ENCODE measurements at places on chromosomes 11 and 22.

- DNase-seq, result no peak
These were observed at the start of gene BDNF for GRCh38 chr11:27700351-27701301. Gene BDNF (minus strand): TSS chr11:27700455. CDS start chr11:27658564, 41,891 bp downstream.

DNA sequence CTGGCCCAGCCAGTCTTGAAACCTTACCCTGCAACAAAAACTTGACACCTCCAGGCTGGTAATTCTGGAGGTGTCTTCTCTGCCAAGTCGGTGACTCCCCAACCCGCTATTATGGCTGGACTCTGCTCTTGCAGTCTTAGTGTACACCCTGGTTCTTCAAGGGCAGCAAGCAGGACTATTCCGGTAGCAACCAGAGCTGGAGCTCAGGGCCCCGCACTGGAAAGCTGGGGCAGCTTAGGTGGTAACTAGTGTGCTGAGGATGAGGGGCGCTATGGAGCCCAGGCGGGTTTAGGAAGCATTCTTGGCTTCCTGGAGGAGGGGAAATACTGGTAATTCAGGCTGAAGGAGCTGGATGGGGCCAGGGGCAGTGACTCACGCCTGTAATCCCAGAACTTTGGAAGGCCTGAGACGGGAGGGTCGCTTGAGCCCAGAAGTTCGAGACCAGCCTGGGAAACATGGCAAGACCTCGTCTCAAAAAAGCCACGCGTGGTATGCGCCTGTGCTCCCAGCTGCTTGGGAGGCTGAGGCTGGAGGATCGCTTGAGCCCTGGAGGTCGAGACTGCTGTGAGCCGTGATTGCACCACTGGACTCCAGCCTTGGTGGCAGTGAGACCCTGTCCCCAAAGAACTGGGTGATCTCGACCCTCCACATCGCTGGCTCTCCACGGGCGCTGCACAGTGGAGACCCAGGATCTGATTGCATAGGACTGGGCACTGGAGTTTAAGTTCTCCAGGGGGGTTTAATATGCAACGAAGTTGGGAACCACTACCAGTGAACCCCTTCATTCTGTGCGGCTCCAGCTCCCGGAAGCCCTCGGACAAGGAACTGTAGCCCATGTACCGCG is 10.6 kb upstream of the AIFM3 start:
- no peak for DNase-seq

- DNase-seq, result peak; percentile 76
These were observed 49.6 kb upstream of the ALKBH3 start for GRCh38 chr11:43830928-43831440.

GRCh38 chr11:82775736-82776346 is 42.2 kb upstream of the FAM181B start:
- no peak for DNase-seq

DNA sequence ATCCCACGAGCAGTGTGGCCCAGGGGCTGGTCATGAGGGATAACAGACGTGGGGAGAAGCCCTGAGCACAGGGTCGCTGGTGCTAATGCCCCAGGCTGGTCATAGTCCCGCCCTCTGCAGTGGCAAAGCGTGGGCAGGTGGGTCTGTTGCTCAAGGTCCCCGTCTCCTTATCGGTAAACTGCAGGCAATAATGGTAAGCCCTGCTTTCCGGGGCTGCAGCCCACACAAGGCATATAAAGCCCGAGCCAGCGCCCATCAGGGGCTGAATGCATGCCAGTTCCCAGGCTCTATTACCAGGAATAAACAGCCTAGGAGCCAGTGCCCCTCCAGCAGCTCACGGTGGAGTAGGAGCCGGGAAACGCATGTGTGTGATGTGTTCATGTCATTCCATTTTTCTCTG is 261.0 kb downstream of the BRD1 start:
- peak; percentile 56 for DNase-seq

GRCh38 chr11:26801601-26802000 is 79.7 kb upstream of the SLC5A12 start:
- no peak for DNase-seq

- DNase-seq, result no peak
These were observed 3.6 kb upstream of the INPP5J start for GRCh38 chr22:31119026-31119717.

DNA sequence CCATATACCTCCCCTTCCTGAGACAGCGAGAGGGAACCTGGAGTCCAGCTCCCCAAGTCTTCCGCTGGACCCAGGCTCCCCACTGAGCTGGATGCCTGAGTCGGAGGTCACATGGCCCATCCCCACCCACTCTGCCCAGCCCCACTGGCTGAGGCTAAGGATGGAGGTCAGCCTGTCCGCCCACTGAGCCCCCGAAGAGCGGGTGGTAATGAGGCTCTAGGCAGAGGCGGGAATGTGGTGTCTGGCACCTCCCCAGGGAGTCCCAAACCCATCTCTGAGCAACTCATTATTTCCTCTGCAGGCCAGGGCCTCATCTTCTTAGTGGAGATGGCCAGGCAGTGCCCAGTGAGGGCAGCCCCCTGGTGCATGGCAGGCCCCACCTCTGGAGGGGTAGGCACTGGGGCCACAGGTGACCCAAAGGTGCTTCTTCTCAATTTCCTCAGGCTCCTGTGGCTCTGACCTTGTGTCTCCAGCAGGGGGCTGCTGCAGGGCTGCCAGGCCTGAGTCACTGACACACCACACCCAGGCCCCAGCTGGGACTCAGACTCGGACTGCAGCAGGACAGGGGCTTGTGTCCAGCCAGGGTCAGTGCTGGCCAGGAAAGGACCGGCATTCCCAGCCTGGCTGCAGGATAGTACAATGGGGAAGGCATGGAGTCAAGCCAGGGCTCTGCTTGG is 10.2 kb upstream of the PDE2A start:
- DNase-seq, result peak; percentile 83

- DNase-seq, result no peak
These were observed at the start of gene TP53I11 for GRCh38 chr11:44950625-44951476. Gene TP53I11 (minus strand): TSS chr11:44950883. CDS start chr11:44938335, 12,548 bp downstream.

- DNase-seq, result no peak
These were observed 1158.4 kb downstream of the BRD1 start for GRCh38 chr22:48669226-48669625.

DNA sequence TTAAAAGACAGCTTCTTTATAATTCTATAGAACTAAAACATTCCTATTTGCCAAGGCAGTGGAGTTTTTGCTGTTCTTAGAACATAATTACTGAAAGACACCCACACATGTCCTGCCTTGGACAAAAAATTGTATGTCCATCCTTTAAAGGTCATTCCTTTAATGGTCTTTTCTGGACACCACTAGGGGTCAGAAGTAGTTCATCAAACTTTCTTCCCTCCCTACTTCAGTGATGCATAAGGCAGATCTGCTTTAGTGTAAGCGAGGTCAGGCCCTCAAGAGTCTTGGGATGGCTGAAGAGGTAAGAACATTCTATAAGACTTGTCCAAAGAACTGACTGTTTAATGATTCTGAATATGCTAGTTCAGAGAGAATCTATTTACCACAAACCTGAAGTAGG is 4.3 kb upstream of the OR51V1 start:
- DNase-seq, result no peak

- DNase-seq, result no peak
These were observed 59.9 kb downstream of the APIP start for GRCh38 chr11:34856251-34856650.

- no peak for DNase-seq
These were observed 259.7 kb downstream of the MN1 start for GRCh38 chr22:27541836-27542235.

DNA sequence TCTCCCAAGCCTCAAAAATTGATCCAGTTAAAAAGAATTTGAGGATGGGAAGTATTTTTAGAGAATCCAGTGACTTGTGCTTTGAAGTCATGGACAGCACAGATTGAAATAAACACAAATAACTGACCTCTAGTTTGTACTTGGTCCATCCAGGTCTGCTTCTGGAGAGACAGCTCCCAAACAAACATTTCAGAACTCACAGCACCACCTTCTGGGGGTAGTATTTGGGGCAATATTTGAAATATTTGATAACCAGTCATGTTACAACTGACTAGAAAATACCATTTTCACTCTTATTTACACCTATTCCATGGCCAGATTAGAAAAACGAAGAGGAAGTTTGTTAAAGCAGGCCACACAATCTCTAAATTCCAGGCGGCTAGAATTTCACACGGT is 56.2 kb downstream of the CTSC start:
- no peak for DNase-seq

DNA sequence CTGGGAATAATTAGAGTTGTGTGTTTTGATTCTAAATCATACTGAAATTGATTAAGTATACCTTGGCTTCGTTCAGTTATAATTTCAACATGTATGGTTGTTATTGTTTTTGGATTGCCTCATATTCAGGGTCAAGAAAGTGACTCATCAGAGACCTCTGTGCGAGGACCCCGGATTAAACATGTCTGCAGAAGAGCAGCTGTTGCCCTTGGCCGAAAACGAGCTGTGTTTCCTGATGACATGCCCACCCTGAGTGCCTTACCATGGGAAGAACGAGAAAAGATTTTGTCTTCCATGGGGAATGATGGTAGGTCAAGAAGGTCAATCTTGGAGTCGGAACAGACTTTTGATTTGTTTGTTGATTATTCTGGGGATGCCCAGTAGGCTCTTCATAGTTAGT is 40.4 kb downstream of the KMT2A start:
- no peak for DNase-seq

GRCh38 chr11:66291706-66292542 is at the start of gene TMEM151A:
Gene TMEM151A (plus strand): TSS chr11:66291894. CDS start chr11:66292014, 120 bp downstream.
- no peak for DNase-seq

- DNase-seq, result no peak
These were observed 24.5 kb downstream of the ADM start for GRCh38 chr11:10329356-10329755.

- DNase-seq, result no peak
These were observed 74.6 kb downstream of the ARHGEF12 start for GRCh38 chr11:120410622-120411380.

DNA sequence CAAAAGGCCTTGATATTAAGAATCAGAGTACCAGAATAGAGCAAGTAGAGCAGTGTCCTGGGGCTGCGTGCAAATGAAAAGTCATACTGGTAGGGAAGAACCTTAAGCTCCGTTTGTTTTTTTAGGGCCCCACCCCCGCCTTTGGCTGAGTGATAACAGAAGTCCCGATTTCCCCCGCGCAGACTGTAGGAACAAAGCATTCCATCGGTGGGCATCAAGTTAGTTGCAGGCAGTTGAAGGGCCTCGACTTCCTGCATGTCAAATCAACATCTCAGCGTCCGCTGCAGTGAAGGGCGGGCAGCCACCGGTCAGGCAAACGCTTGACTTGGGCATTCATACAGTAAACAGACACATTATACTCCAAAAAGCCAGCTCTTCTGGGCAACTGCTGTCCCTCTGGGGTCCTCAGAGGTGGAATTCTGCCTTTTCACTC is 11.7 kb downstream of the LRP4 start:
- no peak for DNase-seq

- DNase-seq, result no peak
These were observed 113.1 kb upstream of the BLID start for GRCh38 chr11:122229078-122229477.

DNA sequence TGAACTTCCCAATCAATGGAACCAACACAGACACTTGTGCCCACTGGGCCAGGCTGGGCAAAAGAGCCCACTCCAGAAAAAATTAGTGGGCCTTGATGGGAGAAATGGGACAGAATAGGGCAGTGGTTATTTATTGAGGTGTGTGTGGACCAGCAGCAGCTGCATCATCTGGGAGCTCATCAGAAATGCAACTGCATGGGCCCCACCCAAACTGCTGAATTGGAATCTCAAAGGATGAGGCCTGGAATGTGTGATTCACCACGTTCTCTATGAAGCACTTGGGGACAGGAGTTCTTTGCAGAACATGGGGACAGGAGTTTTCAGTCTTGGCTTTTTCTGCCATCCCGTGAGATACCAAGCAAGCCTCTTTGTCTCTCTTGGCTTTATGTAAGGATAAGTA is 255.6 kb upstream of the PLET1 start:
- DNase-seq, result no peak

DNA sequence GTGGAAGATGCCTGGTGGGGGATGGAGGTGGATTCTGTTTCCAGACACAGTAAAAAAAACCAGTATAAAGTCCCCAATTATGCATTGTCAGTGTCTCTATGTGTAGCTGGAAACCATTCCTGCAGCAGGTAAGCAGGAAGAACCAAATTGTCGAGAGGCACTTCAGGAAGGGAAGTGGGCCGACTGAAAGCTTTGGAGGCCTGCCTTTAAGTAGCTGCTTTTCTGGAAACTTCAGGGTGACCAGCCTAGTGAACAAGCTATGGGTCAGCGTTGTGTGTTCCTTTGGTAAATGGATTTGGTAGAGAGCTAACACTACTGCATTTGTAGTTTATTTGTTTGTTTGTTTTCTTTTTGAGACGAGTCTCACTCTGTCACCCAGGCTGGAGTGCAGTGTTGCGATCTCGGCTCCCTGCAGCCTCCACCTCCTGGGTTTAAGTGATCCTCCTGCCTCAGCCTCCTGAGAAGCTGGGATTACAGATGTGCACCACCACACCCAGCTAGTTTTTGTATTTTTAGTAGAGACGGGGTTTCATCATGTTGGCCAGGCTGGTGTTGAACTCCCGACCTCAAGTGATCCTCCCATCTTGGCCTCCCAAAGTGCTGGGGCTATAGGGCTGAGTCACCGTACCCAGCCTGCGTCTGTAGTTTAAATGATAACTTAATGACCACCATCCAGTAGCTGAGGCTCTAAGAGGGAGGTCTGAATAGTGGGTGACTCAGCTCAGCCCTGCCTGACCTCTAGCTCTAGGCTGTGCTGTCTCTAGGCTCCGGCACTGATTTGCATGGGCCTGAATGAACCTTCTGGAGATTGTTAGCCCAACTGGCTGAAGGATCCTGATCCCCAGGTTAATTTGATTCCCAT is 12.8 kb downstream of the PTPRJ start:
- DNase-seq, result no peak

GRCh38 chr11:108672113-108672512 is 7.2 kb downstream of the DDX10 start:
- DNase-seq, result no peak

DNA sequence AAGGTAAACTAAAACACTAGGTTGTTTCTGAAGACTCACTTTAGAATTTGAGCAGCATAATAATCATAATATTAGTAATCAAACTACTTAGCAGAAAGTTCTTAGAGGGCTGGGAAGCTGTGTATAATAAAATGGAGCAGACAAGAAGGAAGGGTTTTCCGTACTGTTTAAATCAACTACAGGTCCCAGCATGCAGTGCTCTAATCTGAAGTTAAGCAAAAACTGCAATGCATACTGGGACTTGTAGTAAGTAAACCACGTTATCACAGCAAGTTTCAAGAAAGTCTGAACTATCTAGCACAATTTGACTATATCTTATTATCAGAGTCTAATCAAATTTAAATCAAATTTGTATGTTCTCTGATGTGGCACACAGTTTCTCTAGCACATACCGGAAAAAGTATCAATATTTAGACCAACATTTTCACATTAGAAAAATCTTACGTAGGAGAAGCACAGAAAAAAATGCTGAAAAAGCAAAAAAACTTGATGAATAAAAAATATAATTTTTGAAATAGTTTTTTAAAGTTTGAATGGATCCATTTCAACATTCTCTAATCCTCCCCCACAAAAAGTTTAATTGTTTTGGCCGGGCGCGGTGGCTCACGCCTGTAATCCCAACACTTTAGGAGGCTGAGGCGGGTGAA is 8.2 kb downstream of the PHF21A start:
- DNase-seq, result no peak

- peak; percentile 75 for DNase-seq
These were observed 243.9 kb upstream of the SYN3 start for GRCh38 chr22:33302049-33302545.

Measured in coronary artery (tissue), 2 donors.